ENCODE measurements at places on chromosomes 7 and 10.

- DNase-seq = no peak
Observed at GRCh38 chr10:101972761-101973160, 83.2 kb downstream of the ARMH3 start.

DNA sequence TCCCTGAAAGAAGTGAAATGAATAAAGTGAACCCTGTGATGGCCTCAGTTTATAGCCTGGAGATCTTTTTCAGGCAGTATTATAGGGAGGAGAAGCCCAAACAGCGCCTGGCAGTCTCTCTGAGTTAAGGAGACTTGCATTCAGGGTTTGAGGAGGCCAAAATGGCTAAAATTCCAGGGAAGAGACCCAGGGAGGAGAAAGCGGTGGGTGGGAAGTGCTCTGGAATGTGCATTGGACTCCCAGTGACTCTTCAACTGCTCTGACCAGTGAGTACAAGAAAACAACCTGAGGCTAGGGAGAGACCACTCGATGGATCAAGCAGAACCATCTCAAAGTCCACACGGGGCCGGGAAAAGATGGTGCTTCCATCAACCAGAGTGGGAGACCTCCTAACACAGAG is 35.3 kb upstream of the EPHB6 start:
- no peak for DNase-seq

GRCh38 chr7:30524545-30524944 is 19.9 kb upstream of the GGCT start:
- DNase-seq = no peak

DNA sequence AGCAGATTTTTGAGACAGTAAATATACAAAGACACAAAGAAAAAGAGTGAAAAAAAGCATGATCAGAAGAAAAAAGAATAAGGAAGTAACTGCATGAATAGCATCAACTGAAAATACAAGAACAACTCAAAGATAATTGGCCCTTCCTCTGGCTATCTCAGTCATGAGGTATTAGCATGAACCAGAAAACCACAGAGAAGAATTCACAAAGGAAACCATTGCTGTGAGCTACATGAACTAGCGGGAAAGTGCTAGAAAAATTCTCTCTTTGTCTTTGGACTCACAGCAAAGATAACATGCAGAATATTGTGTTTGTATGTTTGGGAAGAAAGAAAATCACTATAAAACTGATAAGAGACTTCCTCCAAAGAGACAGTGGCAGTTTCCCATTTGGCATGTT is 82.9 kb downstream of the SORCS1 start:
- no peak for DNase-seq

DNA sequence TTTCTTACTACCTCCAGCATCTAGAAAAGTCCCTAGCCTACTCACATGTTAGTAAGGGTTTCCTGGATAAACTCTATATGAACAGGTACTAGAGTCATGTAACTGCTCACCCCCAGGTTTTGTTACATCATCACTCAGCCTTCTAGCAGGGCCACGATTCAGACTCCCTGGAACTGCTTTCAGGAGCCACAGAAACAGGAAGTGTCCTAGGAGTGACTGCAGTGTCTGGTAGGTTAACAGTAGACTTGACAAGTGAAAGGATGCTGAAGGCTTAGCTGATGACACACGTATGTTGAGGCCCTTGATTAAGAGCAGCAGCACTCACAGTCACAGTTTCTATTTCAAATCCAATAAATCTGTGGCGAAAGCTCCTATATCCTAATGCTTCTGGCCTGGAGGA is 101.2 kb downstream of the DNMBP start:
- no peak for DNase-seq

DNA sequence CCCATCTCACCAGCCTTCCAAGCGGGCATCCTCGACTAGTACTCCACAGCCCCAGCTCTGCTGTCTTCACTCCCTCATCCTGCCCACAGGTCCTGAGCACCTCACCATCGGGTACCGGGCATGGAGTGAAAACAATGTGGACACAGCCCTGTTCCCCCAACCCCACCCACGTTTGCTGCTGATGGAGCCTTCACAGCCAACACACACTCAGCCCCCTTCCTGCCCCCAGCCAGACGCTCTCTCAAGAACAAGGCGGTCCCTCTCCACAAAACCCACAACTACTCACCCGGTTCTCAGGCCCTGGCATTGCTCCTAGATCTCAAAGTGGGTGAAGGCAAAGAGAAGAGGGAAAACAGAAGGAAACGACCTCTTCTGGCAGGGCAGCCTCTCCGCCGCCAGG is 56.1 kb downstream of the SLIT1 start:
- no peak for DNase-seq

DNA sequence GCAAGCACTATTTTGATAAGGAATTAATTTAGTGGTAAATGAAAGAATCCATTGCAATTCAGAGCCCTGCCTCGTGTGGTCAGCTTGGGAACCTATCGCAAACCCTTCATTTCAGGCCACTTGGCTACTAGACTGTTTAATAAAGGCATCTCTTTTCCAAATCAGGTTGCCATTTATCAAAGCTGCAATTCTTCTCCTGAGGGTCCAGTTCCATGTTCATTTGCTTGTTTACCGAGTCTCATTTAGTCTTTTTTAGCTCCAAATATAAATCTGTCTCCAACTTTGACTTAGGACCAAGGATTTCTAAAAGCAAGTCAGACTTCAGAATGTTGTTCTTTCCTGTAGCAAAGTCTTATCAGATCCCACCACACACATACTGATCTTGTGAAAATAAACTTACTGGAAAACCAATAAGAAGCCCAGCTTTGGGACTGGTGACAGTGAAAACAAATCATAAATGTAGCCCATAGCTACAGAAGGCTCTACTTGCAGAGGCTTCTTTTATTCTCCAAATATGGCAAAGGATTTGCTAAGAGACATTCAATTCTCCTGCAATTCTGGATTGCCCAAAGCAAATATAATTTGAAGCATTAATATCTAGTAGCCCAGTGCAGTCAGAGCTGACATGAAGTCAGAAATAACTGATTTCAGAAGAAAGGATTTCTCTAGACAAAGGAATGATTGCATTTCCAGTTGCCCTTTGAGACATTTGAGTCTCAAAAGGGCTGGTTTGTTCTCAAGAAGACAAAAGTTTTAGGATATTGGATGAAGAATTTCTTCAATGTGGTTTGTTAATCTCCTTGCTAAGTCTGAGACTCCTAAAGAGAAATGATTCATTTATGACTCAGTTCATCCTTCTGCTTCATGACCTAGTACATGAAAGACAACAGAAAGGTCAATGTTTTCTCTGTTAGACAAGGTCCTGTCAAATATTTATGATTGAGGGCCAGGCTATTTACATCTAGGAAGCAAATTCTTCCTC is 28.0 kb downstream of the PPP1R3C start:
- no peak for DNase-seq

DNA sequence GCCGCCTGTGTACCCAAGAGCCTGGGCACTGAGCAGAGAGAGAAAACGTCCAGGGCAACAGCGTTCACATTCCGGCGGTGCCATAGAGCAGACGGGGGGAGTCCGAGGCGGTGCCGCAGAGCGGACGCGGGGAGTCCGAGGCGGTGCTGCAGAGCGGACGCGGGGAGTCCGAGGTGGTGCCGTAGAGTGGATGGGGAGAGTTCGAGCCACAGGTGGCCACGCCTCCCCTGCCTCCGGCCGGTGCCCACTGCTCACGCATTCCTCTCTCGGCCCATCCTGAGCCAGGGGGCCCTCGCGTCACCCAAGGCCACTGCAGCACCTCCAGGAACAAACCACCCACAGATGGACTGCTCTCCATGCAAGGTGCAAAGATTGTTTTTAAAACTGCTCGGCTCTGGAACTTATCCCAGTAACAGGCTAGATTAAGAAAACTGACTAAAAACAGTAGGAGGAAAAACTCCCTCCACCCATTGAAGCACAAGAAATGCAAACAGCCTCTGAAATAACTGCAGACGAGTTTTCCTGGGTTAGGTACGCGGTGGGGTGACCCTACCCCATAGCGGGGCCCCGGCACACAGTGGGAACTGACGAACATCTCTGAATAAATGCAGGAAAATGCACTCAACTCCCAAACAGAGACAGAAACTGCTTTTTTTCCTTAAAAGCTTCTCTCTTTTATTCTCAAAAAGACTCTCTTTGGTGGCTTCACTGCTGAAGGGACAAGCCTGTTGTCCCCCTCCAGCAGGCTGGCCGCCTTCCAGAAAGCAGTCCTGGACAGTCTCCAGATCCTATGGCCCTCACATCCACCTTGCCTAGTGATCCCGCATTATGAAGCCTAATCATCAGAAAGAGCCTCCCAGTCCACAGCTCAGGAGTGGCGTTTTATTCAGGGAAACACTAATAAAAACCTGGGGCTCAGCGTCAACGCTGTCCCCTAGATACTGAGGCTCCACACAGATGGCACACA is 55.9 kb downstream of the DIP2C start:
- no peak for DNase-seq

GRCh38 chr10:101987136-101987535 is 68.8 kb downstream of the ARMH3 start:
- no peak for DNase-seq

- no peak for DNase-seq
Observed at GRCh38 chr7:128672927-128673517, 930 bp downstream of the GARIN1A start.

DNA sequence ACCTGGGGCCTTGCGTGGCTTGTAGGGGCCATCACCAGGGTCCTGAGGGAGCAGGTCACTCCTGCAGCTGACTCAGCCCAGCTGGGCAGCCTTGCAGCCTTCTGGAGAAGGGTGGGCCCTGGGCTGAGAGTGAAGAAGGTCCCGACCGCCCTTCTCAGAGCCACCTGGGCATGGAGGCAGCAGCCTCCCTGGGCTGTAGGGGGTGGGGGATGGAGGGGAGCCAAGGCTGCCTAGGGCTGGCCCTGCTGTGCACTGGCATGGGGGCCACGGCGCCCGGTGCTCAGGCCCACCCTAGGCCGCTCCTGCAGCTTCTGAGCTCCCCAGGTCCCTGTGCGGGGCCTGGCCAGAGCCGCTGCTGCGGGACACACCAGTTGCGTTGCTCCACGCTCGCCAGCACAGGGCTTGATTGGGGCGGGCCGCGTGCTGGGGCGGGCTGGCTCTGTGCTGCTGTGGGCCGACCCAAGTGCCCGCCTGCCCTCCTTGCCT is 63.6 kb upstream of the NKX6-2 start:
- DNase-seq = no peak

DNA sequence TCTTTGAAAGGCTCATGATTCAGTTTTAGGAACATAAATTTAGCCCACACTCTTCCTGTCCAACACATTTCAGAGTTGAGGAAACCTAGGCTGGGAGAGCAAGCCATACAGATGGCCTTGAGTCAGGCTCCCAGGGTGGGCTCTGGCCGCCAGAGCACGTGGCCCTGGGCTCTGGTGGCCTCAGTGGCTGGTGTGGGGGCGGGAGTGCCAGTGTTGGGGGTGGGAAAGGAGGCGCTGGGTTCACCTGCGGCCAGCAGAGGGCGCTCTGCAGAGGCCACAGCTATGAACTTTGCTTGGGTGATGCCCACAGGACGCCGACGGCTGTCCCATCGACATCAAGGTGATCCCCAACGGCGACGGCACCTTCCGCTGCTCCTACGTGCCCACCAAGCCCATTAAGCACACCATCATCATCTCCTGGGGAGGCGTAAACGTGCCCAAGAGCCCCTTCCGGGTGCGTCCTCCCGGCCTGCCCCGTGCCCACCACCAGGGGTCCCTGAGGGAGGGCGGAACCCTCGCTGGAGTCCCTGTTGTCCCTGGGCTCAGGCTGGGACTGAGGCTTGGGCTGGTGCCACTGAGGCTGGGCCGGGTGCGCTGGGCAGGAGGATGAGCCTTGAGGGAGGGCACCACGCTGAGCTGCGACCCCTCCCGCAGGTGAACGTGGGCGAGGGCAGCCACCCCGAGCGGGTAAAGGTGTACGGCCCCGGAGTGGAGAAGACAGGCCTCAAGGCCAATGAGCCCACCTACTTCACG is 11.9 kb downstream of the FLNC start:
- peak; percentile 78 for DNase-seq

DNA sequence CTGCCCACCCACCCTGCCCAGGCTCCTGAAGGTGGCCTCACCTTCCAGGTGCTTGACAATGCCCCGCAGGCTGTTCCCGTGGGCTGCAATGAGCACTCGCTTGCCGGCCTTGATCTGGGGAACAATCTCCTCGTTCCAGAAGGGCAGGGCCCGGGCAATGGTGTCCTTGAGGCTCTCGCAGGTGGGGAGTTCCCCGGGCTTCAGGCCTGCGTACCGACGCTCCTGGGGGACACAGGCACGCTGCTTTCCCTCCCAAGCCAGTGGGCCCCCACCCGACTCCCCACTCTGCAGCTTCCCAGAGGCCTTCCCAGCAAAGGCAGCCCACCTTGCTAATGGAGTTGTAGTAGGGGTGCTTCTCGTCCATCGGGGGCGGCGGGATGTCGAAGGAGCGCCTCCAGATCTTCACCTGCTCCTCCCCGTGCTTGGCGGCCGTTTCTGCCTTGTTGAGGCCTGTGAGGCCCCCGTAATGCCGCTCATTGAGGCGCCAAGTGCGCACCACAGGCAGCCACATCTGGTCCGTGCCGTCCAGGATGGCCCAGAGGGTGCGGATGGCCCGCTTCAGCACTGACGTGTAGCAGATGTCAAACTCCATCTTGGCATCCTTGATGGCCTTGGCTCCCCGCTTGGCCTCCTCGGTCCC is 456 bp downstream of the PGAM2 start:
- DNase-seq = no peak

- DNase-seq = no peak
Observed at GRCh38 chr10:124299696-124300095, 119.0 kb downstream of the OAT start.

DNA sequence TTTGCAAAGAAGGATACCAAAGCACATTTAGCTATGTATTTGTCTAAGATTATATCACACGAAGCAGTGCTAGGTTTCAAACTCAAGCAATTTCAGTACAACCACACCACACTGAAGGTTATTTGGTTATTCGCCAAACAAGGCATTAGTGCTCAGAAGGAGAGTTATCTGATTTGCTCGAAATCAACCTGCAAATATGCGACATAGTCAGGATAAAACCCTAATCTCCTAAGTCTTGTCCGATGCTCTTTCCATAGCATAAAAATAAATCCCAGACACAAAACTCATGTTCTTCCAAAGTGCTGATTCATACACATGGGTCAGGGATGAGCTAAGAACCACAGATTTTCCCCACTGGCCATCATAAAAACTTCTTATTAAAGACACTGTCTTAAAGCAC is 1288.0 kb upstream of the SORCS1 start:
- DNase-seq = no peak

GRCh38 chr7:150801946-150802771 is 1.6 kb downstream of the TMEM176A start:
- no peak for DNase-seq

- no peak for DNase-seq
Observed at GRCh38 chr7:112215787-112216186, 9.3 kb downstream of the ZNF277 start.

DNA sequence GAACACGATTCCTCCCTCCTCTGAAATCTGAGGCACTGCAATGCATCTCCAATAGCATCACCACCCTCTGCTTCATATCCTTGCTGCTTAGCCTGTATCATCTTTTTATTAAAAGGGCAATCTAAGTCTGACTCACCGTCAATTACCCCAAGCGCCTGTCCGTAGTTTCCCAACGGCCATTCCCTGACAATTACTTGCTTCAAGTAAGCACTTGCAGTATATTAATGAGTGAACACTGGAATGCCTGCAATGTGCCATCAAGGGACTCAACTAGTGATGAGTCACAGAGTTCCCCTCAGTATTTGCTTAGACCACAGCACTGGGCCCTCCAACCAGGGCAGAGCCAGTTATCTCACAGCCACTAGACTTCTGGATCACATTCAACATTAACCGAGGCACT is 19.5 kb upstream of the PPP1R3C start:
- DNase-seq = no peak

All from 8988T (cell line).